ENCODE measurements at places on chromosomes 4 and X.

DNA sequence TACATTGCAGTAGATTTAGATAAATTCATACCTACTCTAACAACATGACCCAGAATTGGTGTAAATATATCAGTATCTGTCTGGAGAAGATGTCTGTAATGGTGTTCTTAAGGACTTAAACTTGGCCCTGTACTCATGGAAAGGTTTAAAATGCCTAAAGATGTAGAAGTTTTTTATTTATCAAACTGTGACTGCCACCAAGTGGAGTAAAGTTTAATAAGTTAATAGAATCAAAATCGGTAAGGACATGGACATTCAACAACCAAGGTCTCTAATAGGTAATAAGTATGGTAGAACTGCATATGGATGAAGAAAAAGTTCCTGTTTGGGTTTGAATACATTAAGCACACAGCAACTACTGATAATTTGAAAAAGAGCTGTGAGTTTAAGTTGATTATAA, 474.0 kb upstream of the NDST3 start:
- no peak for DNase-seq

DNA sequence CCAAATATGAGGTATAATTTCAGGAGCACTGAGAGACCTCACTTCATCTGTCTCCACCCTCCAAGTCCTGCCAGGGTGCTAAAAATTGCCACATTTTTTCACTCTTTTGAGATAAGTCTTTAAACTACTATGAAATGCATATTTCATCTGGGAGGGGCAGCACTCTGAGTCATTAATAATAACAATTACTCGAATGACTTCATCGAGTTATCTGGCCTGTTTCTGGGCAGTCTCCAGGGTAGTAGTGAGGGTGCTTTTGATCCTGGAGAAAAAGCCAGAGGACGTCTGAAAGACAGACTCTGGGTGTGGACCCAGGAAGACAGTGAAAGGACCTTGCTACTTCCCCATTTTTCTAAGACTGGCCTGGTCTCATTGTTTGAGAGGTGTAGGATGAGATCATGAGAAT, 42.3 kb upstream of the SRD5A3 start:
- no peak for DNase-seq

DNA sequence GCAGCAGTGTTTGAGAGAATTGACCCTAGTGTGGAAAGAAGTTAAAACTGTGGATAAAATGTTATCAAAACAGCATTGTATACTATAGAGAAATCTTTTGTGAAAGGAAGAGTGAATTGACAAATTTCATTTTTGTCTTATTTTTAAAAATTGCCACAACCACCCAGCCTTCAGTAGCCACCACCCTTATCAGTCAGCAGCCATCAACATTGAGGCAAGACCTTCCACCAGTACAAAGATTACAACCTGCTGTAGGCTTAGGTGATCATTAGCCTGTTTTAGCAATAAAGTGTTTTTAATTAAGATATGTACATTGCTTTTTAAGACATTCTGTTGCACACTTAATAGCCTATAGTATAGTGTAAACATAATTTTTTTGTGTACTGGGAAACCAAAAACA, 91.1 kb downstream of the NFKB1 start:
- no peak for DNase-seq

- DNase-seq, result no peak
Observed at GRCh38 chr4:18980516-18981233, 959.1 kb upstream of the LCORL start.

GRCh38 chrX:153537526-153538295, 20.3 kb downstream of the ATP2B3 start:
- DNase-seq, result no peak

- DNase-seq, result peak; percentile 26
Observed at GRCh38 chr4:8305851-8306471, 36.4 kb downstream of the HTRA3 start.

- no peak for DNase-seq
Observed at GRCh38 chr4:16205298-16206164, 20.7 kb downstream of the TAPT1 start.

GRCh38 chr4:30867427-30867826, 147.3 kb downstream of the PCDH7 start:
- DNase-seq, result no peak

GRCh38 chr4:72468904-72469502, 100.0 kb downstream of the ADAMTS3 start:
- no peak for DNase-seq

DNA sequence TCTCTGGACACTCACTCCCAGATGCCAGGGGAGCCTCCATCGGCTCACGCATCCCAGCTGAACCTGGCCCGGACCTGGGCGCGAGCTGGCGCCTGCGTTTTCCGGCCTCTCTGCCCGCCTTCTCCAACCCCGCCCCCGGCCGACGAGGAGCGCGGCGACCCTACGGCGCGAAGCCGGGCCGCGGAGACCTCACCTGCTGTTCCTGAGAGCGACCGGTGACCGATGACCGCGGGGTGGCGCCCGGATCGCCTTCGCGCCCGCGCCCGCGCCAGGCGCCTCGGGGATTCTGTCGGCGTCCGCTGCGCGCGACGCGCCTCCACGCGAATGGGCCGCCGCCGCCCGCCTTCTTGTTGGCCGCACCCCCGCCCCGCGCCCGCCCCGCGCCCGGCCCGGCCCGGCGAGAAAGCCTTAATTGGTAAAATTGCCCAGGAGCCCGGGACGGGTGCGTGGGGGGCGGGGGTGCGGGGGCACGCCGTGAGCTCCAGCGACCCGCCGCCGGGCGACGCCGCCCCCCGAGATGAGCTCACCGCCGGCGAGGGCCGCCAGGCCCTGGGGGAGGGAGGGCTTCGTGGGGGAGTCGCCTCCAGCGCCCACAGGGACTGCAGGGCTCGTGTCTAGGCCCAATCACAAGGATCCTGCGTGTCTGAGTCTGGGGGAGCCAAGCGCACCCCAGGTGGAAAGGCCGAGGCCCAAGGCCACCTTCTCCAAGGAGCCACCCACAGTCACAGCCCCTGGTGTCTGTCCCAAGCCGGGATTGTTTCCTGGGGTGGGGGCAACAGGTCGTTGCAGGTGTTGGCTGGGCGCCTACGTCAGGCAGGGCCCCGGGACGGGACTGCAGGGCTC, at the start of gene FLNA:
FLNA (minus strand) TSS at position 322 of the 843 bp plus-strand sequence. CDS start 3,389 bp downstream, outside the sequence.
- DNase-seq, result peak; percentile 63

DNA sequence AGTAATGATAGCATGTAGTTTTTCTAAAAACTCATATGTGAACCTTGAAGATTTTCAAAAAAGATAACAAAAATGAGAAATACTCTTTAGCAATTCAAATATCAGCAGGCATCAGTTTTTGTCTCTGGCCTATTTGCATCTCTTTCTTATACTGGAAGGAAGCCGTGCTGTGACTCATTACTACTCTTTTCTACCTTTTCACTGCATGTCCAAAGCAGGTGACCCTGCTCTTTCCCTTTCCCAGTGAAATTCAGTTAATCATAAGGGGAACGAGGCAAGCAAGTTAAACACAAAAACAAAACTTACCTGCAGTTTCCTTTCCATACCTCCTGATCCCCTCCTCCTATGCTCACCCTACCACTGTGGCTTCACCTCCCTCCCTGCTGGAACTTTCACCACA, 9.3 kb downstream of the SPATA4 start:
- DNase-seq, result no peak

- peak; percentile 46 for DNase-seq
Observed at GRCh38 chrX:154486396-154487207, at the start of gene UBL4A. Gene UBL4A, minus strand, starts transcription at chrX:154486615. Its CDS starts 31 bp downstream, at chrX:154486584.

DNA sequence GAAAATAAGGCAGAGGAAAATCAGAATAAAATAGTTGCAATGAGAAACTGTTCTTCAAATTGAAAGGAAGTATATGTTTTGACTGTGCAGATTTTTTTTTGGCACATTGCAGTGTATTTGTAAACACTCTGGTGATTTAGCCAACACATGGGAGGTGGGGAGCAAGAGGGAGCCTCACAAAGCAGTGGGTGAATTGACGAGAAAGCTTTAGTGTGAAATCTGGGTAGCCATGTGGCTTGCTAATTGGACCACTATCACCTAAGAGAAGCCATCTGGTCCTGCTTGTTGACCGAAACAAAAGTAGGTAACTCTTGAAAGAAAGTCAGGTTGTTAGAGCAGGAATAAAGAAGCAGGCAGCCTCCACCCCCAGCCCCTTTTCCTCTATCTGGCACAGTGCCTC, 10.4 kb downstream of the CLCN5 start:
- DNase-seq, result no peak

DNA sequence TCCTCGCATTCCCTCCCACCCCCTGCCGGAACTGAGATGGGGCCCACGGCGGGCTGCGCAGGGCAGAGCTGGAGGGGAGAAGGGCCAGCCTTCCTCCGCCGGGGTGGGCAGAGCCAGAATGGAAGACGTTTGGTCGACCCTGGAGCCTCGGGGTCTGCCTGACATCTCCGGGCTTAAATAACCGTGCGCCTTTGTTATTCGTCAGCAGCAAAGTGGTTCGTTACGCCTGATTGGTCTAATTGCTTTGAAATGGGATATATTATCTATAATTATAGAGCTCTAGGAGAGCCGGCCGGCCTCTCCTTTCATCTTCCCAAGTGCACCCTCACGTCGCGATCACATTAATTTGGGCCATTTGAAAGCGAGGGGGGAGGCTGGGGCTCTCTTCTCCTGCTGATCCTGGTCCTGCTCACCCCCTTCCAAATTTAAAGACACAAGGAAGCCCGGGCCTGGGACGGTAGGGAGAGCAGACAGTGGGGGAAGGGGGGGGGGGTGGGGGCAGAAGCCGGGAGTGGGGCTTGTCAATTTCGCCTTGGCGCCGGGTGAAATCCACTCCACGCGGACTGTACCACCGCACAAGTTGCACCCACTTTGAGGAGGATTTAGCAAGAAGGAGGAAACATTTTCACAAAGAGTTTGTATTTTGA, 4.7 kb upstream of the MSX1 start:
- DNase-seq, result peak; percentile 8

- no peak for DNase-seq
Observed at GRCh38 chr4:186917136-186917535, 193.5 kb upstream of the FAT1 start.

DNA sequence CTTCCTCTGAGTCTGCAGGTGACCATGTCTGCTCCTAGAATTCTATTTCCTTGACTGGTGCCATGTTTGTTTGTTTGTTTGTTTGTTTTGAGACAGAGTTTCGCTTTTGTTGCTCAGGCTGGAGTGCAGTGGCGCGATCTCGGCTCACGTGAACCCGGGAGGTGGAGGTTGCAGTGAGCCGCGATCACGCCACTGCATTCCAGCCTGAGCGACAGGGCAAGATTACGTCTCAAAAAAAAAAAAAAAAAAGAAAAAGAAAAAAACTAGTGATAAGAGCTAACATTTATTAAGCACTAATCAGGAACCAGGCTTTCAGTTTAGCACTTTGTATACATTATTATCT, 7.2 kb downstream of the SAT1 start:
- no peak for DNase-seq

GRCh38 chr4:122772986-122773385, 40.5 kb downstream of the BBS12 start:
- no peak for DNase-seq

- no peak for DNase-seq
Observed at GRCh38 chrX:37753384-37753783, 26.5 kb upstream of the CYBB start.

- DNase-seq, result no peak
Observed at GRCh38 chr4:80461412-80461811, 125.9 kb downstream of the CFAP299 start.

DNA sequence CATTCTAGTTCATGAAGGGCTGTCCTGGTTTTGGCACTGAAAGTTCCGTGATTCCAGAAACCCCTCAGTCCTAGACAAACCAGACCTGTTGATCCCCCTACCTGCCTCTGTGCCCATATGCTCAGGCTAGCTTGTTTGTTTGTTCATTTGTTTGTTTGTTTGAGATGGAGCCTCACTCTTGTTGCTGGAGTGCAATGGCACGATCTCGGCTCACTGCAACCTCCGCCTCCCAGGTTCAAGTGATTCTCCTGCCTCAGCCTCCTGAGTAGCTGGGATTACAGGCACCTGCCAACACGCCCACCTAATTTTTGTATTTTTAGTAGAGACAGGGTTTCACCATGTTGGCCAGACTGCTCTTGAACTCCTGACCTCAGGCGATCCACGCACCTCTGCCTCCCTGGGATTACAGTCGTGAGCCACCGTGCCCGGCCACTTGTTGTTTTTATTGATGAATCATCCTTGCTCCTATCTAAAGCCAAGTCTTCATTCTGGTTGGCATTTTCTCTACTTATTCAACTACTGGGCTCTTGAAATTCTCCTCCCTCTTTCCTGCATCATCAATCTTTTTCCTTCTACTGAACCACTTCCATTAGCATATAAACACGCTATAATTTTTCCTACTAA, 86.3 kb upstream of the BMP2K start:
- DNase-seq, result no peak

GRCh38 chr4:42480717-42481116, 83.4 kb downstream of the SHISA3 start:
- no peak for DNase-seq

GRCh38 chr4:25330335-25330734, 17.8 kb downstream of the ZCCHC4 start:
- DNase-seq, result no peak

- DNase-seq, result no peak
Observed at GRCh38 chrX:107711521-107712181, 63.9 kb downstream of the TSC22D3 start.

DNA sequence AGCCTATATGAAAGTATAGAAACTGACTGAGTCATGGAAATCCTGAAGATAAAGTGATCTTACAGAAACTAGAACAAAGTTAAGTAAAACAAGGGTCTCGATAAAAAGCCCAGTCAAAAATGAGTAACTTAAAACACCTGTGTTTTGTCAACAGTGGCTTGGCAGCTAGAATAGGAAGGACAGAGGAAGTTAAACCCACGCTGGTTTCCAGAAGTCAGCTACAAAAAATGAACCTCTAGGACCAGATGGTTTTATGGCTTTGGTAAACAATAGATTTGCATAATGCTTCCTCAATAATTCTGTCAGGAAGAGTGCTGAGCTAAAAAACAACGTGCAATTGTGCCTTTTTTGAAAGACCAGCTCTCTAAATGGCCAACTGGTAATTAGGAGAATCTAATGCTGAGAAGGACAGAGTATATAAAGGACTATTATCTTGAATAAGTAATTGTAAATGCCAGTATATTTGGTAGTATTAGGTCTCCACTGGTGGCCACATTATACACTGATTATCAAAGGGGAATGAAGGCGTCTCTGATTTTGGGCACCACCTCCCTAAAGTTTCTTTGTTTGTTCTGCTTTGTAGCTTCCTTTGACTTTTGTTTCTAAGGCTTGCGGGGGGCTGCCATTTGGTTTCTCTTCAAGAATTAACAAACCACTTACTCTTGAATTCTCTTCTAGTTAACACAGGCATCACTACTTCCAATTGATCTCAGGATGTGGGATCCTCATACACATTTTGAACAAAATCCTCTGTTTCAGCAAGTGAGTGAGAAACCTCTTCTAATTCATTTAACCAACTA, 72.2 kb upstream of the PPP3CA start:
- DNase-seq, result no peak

- no peak for DNase-seq
Observed at GRCh38 chr4:152515678-152516077, 20.2 kb downstream of the FBXW7 start.

- DNase-seq, result no peak
Observed at GRCh38 chrX:71111141-71111843, at the start of gene IL2RG. Gene IL2RG, minus strand, starts transcription at chrX:71111577. Its CDS starts 38 bp downstream, at chrX:71111539.

GRCh38 chrX:38379088-38379487, 26.7 kb downstream of the OTC start:
- DNase-seq, result no peak
